LHCN-M2 (cell line): ENCODE measurements at places on chromosomes 11 and 22. TPM values are rescaled to one million over a fixed set of nuclear protein-coding genes. Genes with fewer than 3 reads are reported as not detected.

GRCh38 chr11:82969811-82970210 lies 68.3 kb downstream of the DDIAS start:
- no peak for DNase-seq

- DNase-seq, result peak; percentile 59
Observed at GRCh38 chr11:72684236-72684912, 10.2 kb upstream of the PDE2A start.

DNA sequence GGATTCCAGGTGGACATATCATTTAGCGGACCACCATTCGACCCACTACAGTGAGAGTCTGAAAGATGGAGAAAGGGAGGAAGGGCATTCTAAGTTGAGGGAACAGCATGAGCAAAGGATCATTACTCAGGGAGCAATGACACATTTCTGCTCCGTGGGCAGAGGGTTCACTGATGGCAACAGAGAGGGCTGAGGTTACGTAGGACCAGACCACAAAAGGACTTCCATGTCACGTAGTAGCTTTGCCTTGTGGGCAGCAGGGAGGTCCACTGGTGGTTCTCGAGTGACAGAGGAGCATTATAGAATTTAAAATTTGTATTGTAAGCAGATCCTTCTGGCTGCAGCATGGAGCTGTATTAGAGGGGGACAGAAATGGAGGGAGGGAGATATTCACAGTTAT lies 109.7 kb upstream of the NAV2 start:
- DNase-seq, result peak; percentile 46

DNA sequence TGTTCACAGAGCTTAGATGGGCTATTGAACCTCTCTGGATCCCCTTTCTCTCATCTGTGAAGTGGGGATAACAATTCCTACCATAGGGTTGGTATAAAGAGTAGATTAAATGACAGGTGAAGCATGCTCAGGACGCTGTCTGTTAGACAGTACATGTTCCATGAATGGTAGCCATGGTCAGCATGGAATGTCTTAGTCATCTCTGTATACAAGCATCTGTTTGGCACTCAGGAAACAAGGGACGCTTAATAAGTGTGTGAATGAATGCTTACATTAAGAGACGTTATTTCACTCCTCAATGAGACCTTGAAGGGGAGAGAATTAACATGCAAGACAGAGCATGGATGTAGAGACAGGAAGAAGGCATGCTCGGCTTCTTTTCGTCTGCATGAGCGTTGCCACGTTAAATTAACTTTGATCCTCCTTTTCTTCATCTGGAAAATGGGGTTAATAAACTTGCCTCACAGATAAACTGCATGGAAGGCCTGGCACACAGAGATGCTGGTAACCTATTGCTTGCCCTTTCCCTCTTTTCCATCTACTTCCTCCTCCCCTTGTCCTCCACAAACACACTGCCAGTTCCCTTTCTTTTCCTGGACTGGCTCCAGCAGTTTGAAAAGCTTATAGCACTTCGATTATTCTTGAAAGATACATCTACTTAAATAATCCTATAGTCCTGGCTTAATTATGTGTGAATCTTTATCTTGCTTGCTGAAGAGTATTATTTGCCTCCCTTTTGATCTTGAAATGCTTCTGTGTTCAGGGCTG lies 267.2 kb upstream of the MTNR1B start:
- no peak for DNase-seq

DNA sequence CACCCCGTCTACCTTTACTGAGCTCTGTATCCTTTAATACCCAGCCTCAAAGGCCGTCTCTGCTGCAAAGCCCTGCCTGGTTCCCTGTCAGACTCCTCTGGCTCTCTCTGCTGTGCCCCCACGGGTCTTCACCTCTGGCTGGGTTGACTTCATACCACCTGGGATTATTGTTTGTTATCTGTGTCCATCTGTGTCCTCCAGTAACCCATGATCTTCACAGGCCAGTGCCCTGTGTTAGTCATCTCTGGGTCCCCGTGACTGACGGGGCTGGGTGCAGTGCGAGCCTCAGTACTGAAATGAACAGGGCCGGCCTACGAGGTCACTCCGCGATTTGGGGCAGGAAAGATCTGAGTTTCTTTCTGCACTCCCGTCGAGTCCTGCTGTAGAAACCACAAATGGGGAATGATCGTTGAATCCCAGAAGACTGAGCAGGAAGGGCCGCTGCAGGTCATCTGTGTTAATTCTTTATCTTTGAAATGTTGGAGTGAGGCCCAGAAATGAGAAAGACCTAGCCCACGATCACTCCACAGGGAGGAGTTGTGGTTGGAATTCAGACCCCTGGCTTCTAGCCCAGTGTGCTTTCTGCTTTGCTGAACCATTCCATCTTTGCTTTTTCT lies 12.3 kb upstream of the TUB start:
- peak; percentile 92 for DNase-seq

OR51E2 gene
- not detected in 2 replicates for total RNA-seq

- no peak for DNase-seq
Observed at GRCh38 chr11:33454264-33454663, 197.1 kb downstream of the HIPK3 start.

DNA sequence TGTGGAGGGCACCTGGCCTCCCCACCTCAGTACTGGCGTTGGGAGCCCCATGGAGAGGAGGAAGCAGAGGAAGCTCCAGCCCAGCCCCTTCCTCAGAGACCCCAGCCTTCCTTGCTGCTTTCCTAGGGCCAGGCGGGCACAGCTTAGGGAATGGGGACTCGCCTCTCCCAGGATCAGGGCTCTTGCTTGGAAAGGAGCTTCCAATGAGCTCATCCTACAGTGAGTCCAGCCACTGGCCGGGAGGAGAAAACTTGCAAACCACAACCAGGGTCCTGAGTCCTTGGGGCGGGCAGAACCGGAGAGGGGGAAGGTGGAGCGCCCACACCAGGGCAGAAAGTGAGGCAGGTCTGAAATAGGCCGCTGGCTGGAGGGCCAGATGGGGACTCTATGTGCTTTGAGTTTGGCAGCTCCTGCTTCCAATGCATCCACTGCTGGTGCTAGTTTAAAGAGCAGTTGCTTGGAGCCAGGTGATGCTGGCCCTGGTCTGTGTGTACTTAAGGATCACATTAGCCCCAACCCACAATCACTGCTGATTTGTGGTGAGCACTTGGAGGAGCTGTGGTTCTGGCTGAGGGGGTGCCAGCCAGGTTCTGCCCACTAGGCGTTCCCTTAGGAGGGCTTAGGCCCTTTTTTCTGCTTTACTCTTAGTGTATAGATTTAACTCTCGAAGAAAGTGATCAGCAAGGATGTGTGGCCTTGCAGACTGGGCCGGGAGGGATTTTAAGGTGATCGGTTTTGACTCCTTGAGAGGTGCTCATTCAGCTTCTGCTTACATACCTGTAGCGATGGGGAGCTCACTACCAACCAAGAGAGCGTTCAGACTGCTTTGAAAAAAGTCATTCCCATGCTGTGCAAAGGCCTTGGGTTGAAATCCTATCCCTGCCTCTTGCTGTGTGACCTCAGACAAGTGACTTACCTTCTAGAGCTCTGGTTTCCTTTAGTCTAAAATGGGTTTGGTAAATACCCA lies 81.9 kb downstream of the TP53I11 start:
- no peak for DNase-seq

DNA sequence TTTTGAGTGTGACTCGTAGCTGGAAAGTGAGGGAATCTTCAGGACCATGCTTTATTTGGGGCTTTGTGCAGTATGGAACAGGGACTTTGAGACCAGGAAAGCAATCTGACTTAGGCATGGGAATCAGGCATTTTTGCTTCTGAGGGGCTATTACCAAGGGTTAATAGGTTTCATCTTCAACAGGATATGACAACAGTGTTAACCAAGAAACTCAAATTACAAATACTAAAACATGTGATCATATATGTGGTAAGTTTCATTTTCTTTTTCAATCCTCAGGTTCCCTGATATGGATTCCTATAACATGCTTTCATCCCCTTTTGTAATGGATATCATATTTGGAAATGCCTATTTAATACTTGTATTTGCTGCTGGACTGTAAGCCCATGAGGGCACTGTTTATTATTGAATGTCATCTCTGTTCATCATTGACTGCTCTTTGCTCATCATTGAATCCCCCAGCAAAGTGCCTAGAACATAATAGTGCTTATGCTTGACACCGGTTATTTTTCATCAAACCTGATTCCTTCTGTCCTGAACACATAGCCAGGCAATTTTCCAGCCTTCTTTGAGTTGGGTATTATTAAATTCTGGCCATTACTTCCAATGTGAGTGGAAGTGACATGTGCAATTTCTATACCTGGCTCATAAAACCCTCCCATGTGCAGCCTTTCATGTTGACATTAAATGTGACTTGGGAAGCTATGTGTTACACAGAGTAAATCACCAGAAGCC lies 11.0 kb downstream of the OR51E1 start:
- no peak for DNase-seq

- no peak for DNase-seq
Observed at GRCh38 chr22:37740455-37741311, 43.8 kb downstream of the TRIOBP start.

DNA sequence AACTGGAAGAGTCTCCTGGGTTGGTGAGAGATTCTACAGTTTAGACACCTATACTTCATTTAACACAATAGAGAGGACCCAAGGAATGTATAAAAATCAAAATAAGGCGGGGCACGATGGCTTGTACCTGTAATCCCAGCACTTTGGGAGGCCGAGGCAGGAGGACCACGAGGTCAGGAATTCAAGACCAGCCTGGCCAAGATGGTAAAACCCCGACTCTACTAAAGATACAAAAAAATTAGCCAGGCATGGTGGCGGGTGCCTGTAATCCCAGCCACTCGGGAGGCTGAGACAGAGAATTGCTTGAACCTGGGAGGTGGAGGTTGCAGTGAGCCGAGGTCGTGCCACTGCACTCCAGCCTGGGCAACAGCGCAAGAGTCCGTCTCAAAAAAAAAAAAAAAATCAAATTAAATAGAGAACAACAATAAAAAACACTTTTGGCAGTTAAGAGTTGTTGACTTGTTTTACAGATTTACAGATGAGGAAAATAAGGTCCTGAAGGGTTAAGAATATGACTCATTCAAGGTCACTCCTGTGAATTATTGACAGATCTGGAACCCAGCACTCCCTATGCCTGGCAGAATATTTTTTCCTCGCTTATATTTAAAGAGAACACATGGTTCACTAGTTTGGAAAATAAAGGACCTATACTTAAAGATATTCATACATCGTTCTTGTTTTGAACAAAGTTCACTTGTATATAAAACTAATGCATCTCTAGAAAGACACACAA lies 5.2 kb downstream of the LGR4 start:
- no peak for DNase-seq

GRCh38 chr11:85869781-85870180 lies 14.6 kb downstream of the CCDC83 start:
- DNase-seq, result no peak

GRCh38 chr11:3180869-3181268 lies 15.8 kb upstream of the OSBPL5 start:
- no peak for DNase-seq

DNA sequence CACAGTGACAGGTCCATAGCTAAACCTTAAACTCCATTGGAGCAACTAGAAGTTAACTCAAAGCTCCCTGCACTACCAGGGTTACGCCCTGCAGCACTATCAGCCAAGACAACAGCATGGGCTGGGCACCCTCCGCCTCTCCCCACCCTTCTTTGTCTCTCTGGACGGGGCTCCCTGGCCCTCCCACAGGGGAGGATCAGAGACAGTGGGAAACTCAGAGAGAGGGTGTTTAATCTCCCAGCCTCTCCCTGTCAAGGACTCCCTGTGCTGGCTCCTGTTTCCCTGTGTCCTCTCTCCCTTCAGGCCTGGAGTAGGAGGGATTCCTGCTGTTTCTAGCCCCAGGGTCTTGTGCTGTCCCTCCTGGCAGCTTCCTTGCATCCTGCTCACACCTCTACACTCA lies 56.9 kb upstream of the CSNK2A3 start:
- DNase-seq, result no peak

DNA sequence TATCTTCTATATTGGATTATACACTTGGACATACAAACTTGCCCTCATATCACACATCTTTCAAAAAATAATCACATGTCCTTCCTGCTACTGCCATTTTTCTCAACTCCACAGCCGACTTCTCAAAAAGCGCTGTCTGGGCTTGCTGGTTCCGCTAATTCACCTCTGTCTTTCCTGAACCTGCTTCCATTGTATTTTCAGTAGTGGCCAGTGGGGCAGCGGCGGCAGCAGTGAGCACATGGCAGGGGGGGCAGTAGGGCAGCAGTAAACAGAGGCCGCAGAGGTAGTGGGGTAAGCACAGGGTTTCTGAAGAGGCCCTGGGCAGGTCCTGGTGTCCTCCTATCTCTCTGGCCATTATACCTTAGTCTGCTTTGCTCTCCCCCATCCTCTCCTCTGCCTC lies 126.3 kb downstream of the RRAS2 start:
- DNase-seq, result no peak

- no peak for DNase-seq
Observed at GRCh38 chr11:19967787-19968186, 192.5 kb downstream of the DBX1 start.
